ENCODE measurements at places on chromosomes 4 and X. TPM values are rescaled to one million over a fixed set of nuclear protein-coding genes. Genes with fewer than 3 reads are reported as not detected.

The GASK1B gene
- total RNA-seq = 217 TPM

The TXK gene
- total RNA-seq = not detected

GRCh38 chr4:7309181-7309580 lies 116.8 kb downstream of the SORCS2 start:
- no peak for DNase-seq

- no peak for DNase-seq
Measured at GRCh38 chr4:87409420-87409939, 12.9 kb upstream of the NUDT9 start.

The DDX53 gene
- not detected for total RNA-seq

DNA sequence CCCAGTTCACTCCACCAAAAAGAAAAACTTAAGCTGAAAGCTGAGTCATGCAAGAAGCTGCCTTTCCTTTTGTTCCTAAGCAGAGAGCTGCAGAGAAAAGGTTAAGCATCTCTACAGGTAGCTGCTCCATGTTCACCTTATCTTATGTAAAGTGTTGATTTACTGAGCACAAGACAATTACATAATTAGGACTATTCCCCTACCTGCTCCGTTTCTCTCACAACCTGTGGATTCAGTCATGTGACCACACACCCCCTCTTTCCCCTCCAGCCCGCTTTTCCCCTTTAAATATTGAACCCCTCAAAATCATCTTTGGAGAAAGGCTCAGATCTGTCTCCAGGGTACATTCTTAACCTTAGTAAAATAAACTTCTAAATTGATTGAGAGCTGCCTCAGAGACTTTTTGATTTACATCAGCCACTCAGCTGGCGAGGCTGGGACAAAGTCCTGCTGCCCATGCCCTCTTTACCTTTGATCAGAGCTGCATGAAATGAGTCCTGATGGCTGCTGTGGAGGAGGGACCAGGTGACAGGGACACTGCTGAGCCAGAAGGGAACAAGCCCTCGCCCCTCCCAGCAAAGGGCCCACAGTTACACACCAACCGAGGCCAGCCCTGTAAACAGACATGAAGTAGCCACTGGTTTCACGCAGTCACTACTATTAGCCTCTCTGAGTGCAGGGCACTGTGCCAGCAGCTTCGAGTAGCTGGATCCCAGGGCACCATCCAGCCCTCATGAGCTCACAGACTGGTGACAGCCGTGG lies 53.9 kb upstream of the C4orf50 start:
- DNase-seq = no peak

The VCX3B gene
- total RNA-seq = not detected

The NOX1 gene
- total RNA-seq = not detected

DNA sequence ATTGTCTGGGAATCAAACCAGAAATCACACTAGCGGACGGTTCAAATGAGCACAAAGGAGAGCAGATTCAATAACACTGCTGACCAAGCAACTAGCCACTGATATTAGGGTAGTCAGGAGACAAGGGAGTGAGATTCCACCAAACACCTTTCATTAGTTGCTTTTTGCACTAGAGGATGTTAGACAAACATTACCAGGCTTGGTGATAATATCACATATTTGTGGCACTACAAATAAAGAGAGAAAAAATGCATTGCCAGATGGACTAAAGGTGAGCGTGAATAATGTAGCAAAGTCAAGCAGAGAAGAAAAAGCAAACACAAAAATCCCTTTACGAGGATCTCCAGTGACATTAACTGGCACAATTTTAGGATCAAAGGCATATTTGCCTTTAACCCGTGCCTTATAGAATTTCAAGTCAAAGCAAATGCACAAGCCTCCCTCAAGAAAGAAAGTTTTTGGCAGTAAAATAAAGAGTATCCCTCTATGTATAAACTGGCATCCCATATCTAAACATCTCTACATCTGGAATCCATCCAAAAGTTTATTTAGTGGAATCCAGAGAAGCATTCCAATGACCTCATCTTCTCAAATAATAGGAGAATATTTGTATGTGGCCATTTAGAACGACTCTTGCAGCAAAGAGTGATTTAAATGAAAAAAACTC lies 290.9 kb downstream of the KCTD8 start:
- peak; percentile 60 for DNase-seq

The RBM47 gene
- 2.8 TPM for total RNA-seq

The CFAP47 gene
- 0.26 TPM for total RNA-seq

GRCh38 chr4:69860521-69861298 lies 765 bp upstream of the SULT1E1 start:
- no peak for DNase-seq

The SRPX2 gene
- 0.22 TPM for total RNA-seq

The ZNF157 gene
- total RNA-seq = not detected

DNA sequence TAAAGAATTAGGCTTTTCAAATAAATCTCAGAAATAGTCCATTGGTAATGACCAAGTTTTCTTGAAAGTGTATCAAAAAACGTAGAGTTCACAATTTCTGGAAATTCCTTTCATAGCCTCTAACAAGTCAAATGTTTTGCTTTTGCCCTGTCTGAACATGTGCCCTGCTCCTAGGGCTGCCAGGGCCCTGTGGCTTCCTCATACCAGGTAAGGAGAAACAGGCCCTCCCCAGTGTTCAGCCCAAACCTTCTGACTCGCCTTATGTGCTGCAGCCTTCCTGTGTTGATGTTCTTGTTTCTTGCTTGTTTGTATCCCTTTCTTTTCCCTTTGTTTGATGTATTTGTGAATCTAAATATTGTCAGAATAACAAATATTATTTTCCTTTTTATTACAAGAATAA lies 146.1 kb upstream of the PACRGL start:
- DNase-seq = no peak

The ADAM29 gene
- total RNA-seq = not detected

The CT45A10 gene
- total RNA-seq = not detected

The CRMP1 gene
- total RNA-seq = 51.5 TPM

All from A172 (cell line).